ENCODE measurements at places on chromosomes 2 and 18.

DNA sequence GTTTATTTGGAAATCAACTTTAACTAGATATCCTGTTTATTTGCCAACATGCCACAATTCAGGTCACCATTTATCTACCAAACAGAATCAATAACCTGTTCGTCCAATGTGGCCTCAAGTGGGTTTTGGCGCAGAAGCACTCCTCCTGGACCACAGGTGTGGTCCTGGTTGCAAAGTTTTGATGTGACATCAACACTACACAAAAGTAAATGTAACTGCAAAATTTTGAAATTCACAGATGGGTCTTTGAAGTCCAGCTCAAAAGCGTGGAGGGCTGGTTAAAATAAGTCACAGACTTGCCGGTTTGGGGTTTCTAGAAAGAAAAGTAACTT, 474 bp upstream of the GCA start:
- DNase-seq, result no peak

DNA sequence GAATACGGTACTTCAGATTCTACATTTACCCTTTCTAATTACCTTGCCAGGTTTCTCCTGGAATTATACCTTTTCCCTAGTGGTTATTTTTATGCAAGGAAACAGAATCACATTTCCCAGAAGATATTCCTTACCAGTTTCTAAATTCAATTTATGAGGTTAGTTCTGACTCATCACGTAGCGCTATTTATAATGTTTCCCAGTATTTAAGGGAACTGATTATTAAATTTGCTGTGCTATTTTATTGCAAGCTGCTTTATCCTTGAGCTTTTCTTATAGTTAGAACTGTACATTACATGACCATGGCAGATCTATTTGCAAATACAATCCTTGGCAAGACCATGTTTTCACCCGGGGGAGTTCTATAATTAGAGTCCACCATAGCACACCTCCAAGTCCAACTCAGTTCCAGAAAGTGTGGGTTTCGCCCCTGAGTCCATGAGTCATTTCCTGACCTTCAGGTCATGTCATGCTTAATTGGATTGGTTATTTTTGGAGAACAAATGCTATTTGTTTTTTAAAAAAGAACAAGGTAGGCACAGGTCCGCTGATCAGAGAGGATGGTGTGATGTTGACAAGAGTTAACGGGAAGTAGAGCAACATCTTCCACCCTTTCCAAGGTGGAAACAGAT, 126.6 kb downstream of the ZNF532 start:
- no peak for DNase-seq

DNA sequence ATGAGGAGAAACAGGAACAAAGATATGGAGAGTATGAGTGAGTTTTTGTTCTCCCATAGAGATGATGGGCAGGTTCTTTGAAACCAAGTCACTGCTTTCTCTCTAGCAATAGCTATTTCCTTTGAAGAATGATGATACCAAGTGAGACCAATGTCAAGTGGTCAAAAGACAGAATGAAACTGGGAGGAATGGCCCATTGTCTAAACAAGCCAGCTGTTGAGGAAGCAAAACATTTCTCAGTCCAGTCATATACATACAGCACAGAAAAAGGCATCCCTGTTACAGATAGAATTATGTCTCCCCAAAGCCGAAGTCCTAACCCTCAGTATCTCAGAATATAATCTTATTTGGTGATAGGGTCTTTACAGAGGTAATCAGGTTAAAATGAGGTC, 66.1 kb upstream of the EPC2 start:
- DNase-seq, result no peak

DNA sequence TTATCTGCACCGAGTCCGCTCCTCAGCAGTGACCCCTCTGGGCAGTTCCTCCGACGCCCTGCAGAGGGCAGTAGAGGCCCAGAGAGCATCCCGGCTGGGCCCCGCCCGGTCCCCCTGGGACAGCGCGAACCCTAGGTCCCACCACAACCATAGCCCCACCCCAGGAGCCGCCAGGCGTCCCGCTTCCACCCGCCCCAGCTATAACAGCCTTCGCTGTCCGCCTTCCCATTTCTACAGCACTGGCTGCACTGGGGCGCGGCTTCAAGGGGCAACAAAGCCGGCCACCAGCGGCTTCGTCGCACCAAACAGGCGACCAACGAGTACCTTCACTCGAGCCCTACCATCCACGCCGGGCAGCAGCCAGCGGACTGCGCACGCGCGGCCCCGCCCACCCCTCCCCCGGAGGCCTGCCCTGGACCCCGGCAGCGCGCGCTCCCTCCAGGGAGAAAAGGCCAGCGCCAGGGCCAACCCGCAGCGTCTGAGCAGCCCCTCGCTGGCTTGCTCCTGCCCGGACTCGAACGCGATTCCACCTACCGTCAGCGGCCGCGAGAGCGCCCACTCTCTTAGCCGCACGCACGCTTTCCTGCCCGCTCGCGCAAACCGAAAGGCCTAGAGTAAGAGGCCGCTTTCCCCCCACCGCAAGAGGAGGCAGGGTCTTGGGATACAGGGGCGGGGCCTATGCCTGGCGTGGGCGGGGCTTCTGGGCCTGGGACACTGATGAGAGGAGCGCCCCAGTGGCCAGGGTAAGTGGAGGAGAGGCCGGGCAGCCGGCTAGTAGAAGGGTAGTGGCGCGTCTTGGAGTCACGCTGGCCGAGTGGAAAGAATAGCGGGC, at the start of gene NHEJ1:
TSS of gene NHEJ1 (minus strand) at position 630 of the 832 bp plus-strand sequence. CDS start 2,453 bp downstream, outside the sequence.
- peak; percentile 99 for DNase-seq

All from right kidney (tissue), 9 donors.